Activated naive CD8-positive, alpha-beta T cell treated with anti-CD3 and anti-CD28 coated beads, Interleukin-2, amount 10 ng/mL, durations not matched to agents 7 days and 5 days (primary cell): ENCODE measurements at places on chromosomes 11 and 22.

GRCh38 chr11:66272596-66272995 is 4.2 kb downstream of the RAB1B start:
- DNase-seq: no peak

GRCh38 chr11:17568944-17569343 is 21.9 kb downstream of the OTOG start:
- DNase-seq: no peak

GRCh38 chr11:67466962-67467771 is 1.9 kb downstream of the TMEM134 start:
- DNase-seq: no peak

DNA sequence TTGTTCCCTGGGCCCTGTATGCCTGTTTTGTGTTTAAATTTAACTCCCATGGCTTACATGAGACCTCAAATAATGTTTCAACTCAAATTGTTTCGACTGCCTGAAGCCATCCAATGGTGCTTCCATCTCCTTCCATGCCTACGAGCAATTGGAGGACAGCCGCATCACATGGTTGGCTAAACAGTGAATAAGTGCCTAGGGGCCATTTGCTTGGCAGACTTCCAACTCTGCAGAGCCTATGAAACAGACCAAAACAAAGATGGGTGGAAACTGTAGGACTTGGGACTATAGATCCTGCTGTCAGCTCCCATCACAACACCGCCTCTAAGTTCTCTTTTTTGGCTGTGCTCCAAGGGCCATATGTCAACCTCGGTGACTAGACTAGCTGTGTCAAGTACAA is 84.1 kb downstream of the PARVA start:
- no peak for DNase-seq

GRCh38 chr22:37231406-37232139 is 12.5 kb downstream of the RAC2 start:
- DNase-seq: peak; percentile 67

- DNase-seq: no peak
Observed at GRCh38 chr11:46471943-46472661, 80.5 kb upstream of the CHRM4 start.

DNA sequence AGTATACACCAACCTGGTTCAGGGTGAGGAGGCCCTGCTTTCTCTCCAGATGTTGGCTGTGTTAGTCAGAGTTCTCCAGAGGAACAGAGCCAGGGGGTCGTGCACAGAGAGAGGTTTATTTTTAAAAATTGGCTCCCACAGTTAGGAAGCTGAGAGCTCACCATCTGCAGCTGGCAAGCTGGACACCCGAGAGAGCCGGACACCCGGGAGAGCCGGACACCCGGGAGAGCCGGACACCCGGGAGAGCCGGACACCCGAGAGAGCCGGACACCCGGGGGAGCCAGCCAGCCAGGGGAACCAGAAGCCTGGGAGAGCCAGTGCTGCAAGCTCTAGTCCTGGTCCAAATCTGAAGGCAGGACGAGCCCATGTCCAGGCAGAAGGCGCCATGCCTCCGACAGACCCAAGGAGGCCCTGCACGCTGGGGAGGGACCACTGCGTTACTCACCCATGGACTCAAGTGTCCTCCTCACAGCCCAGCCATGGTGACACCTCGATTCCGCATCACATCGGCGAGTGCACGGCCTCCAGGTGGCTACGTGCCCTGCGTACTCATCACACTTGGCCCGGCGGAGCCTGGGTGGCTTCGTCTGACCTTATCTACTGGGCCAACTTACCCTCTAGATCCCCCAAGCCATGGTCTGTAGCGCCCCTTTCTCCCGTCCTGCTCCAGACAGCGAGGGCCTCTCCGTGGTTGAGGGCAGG is 99.0 kb downstream of the BRD1 start:
- no peak for DNase-seq

DNA sequence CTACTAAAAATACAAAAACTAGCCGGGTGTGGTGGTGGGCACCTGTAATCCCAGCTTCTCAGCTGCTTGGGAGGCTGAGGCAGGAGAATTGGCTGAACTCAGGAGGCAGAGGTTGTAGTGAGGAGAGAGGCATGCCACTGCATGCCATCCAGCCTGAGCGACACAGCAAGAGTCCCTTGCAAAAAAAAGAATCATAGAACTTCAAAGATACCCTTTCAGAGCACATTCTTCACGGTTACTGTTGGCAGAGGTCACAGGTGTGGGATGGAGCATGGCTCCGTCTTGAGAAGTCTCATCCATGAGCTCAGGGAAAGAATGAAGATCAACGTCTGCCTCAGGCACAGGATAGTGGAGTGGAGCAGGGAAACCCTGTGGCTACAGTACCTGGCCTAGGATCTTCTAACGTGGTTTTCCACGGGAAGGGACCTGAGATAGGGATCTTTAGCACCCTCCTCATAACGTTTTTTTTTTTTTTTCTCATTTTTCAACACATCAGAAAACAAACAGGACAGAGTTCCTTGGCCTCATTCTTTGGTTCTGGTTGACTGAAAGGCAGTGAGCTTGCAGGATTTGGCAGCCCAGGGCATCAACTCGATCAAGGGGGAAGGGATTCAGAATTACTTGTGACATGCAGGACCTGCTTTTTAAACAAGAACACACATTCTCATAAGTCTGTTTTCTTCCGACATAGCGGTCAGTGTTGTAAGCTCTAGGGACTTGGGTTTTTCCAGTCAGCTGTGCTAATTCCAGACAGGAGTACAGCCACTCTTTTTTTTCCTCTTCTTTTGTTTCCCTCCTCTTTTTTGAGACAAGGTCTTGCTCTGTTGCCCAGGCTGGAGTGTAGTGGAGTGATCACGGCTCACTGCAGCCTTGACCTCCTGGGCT is 22.8 kb downstream of the F2 start:
- no peak for DNase-seq

- no peak for DNase-seq
Observed at GRCh38 chr11:7672960-7673723, at the start of gene CYB5R2. Gene CYB5R2 (minus strand): TSS chr11:7673500. CDS start chr11:7672825, 675 bp downstream.

DNA sequence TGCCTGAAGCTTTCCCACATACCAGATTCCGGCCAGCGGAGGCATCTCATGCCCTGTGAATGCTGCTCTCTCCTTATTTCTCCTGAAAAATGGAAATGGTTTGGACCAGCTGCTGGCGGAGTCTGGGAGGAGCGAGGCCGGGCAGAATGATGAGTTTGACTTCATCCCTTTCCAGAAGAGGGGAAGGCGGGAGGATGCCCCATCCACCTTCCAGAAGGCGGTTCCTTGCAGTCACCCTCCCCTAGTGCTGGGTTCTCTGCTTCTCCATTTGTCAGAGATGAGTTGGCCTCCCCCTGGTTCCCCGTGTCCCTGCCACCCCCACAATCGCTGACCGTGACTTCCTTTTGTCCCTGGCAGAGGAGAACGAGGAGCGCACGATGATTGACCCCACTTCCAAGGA is 75.6 kb downstream of the PARVB start:
- no peak for DNase-seq

- no peak for DNase-seq
Observed at GRCh38 chr11:34330653-34331052, 27.2 kb downstream of the ABTB2 start.

GRCh38 chr22:27108425-27109114 is 451.2 kb downstream of the MIAT start:
- no peak for DNase-seq

DNA sequence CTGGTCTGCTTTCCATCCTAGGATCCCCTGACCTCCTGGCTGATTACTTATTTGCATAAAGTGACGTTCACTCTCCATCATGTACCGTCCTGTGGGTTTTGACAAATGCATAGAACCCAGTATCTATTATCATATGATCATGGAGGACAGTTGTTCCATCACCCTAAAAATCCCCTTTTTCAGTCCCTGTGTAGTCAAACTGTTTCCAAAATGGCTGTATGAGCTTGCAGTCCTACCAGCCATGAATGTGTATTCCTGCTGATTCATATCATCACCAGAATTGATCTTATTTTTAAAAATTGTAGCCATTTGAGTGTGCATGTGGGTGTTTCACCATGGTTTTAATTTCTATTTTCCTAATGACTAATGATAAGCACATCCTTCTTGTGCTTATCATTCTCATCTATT is 108.8 kb downstream of the MPPED1 start:
- no peak for DNase-seq

DNA sequence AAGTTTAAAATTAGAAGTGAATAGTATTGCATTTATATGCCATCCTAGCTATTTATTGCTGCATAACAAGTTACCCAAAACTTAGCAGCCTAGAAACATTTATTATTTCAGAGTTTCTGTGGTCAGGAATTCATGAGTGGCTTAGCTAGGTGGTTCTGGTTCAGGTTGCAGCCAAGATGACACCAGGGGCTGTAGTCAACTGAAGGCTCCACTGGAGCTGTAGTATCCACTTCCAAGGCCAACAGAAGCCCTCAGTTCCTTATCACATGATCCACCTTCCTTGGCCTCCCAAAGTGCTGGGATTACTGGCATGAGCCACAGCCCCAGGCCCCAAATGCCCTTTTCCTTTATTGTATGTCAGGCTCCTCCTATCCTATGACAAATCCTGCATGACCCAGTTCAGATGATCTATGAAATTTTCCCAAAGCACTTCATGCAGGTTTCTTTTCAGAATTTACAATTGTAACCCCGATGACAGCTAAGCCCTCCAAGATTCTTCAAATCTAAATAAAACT is 6.1 kb upstream of the ALG8 start:
- DNase-seq: no peak

DNA sequence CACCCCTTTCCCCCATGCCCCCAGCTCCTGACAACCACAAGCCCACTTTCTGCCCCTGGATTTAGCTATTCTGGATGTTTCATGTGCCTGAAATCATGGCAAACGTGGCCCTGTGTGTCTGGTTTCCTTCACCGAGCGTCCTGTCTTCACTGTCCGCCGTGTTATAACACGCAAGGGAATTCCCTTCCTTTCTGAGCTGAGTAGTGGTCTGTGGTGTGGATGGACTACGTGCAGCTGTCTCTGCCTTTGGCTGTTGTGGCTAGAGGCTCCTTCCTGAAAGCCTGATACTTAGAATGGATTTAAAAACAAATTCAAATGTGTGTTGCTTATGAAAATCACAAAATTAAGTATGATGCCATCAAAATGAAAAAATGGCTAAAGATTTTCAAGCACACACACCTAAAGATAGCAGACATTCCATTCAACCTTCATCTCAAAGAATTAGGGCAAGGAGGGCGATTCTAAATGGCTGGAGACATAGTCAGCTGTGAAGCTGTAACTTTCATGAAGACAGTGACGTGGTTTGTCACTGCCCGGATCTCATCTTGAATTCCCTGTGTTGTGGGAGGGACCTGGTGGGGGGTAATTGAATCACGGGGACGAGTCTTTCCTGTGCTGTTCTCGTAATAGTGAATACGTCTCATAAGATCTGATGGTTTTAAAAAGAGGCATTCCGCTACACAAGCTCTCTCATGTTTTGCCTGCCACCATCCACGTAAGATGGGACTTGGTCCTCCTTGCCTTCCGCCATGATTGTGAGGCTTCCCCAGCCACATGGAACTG is 30.5 kb downstream of the KCNQ1 start:
- no peak for DNase-seq

DNA sequence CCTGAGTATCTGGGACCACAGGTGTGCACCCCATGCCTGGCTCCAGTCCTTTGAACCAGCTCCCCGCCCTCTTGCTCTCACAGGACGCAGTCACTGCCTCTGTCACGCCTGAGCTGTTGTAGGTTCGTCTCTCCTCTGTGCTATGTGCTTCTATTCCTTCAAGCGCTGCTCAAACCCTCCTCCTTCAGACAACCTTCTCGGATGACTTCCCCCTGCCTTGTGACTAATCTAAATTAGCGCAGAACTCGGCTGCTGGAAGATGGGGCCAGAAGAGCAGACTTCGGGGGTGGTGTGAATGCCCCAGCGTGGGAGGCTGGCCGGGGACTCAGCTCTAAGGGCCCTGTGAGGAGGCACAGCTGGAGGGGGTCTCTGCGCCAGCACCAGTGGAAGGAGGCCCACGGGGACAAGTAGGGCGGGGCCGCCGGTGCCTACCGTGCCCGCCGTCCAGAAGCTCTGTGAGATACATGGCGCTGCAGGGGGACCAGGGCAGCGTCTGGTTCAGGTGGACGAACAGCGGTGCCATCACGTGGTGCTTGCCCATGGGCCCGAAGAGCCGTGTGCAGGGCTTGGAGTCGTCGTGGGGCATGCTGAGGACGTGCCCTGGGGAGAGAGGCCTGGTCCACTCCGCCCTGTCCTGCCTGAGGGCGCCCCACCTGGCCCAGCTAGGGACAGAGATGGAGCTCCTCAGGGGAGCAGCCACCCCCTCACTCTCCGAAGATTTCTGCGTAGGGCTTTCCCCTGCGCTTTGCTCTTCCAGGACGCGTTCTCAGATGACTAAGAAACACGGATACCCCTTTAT is 12.5 kb downstream of the ADAMTS8 start:
- no peak for DNase-seq

GRCh38 chr11:35717043-35717442 is 54.5 kb downstream of the TRIM44 start:
- no peak for DNase-seq

DNA sequence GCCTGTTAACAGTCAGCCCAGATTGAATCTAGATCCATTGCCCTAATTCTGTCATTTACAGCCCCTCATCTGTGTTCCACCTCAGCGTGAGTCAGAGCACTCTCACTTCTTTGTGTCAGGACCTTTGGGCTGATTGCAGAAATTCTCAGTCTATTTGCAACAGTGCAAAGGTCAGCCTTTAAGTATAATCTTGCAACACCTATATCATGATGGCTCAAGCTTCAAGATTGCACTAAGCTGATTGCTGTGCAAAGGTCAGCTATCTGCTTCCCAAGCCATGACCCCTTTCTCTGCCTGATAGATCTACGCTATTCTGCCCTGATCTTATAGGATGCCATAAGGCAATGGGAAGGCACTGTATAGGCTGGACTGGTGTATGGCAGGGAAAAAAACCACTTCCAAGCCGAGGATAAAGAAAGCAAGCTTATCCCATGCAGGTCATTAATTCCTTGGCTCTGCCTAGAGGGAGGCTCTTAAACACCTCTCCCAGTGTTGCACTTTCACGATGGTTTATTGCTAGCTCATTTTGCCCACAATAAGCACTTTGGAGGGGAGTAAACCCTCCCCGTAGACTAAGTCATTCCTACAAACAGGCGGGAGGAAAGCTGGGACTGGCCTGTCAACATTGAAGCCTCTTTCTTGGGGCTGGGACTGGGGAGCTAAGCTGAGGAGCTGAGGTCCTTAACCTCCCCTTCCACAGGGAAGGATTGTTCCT is 100.6 kb downstream of the RRAS2 start:
- no peak for DNase-seq

GRCh38 chr11:128463979-128464378 is 123.4 kb downstream of the ETS1 start:
- no peak for DNase-seq

GRCh38 chr11:130947889-130948288 is 31.6 kb upstream of the SNX19 start:
- DNase-seq: no peak

- DNase-seq: no peak
Observed at GRCh38 chr11:63563201-63564055, at the start of gene PLAAT2. Gene PLAAT2 (minus strand): TSS chr11:63563379. CDS start chr11:63563324, 55 bp downstream.
